Stimulated activated CD8-positive, alpha-beta memory T cell treated with anti-CD3 and anti-CD28 coated beads, Interleukin-15, amount 100 ng/mL, for 4 hours (primary cell): ENCODE measurements at places on chromosomes 3 and 15.

GRCh38 chr3:188533612-188534357, 379.8 kb downstream of the LPP start:
- no peak for DNase-seq

- DNase-seq, result no peak
These were observed 57.1 kb downstream of the SLC7A14 start for GRCh38 chr3:170528726-170529125.

- peak; percentile 90 for DNase-seq
These were observed 29.0 kb upstream of the EHHADH start for GRCh38 chr3:185282696-185283373.

DNA sequence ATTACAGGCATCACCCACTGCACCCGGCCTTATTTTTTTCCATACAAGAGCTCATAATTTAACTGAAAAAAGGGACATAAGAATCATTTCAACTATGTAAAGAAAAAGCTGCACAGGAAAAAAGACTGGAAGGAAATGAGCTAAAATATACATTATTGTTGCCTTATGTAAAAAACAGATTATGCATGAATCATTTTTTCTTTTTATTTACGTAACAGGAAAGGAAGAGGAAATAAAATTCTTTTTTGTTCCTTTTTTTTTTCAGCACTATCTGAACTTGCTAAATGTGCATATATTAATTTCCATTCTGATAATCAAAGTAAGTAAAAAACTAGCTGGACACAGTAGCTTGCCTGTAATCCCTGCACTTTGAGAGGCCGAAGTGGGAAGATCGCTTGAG, 12.1 kb downstream of the KIF9 start:
- DNase-seq, result no peak
